ENCODE measurements at places on chromosomes 5 and 9. TPM values are rescaled to one million over a fixed set of nuclear protein-coding genes. Genes with fewer than 3 reads are reported as not detected.

The CTXN3 gene
- not detected for total RNA-seq

The LHX6 gene
- total RNA-seq, result 3.2 TPM

DNA sequence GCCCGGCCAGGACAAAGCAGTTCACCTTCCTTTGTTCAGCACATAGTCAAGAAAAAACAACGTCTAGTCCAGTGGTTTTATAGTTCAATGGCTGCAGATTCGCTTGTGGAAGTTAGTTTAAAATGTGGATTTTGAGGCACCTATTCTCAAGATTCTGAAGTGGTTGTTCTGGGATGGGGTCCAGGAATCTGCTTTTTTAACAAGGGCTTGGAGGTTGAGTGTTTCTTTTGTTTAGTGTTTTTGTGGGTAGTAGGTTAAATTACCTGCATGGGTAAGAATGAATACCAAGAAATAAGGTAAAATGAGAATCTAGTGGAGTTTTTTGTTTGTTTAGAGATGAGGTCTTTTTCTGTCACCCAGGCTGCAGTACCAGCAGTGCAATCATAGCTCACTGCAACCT, 28.4 kb upstream of the NADK2 start:
- no peak for DNase-seq

DNA sequence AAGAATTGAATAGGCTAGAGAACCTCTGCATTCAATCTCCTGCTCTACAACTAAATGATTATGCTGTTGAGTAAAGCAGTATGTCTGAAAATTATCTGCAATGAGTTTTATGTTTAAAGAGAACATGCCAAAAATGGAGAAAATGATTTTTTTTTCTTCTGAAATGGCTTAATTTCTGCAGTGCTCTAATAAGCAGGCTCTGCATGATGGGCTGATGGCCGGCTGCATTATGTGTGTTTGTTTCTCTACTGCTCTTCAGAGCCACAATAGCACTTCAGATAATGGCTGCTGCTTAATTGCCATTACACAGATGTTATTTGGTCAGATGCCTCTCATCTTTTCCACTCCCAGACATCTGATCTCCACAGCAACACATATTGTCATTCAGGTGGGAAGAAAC, 286.4 kb upstream of the DMAC1 start:
- peak; percentile 56 for DNase-seq

DNA sequence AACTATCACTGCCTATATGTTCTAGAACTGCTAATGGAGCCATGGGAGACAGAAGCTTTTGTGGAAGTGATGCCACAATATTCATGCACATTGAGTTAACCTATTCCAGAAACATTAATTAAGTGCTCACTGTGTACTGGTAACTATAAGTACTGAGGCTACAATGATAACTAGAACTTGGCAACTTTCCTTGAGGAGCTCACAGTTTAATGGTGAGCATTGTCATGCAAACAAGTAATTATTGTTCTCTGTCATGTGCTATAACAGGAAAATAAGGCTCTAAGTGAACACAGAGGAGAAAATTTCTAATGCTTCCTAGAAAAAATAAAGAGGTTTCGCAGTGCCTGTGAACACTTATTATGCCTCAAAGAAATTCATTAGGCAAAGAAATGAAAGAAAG, 142.2 kb downstream of the BAAT start:
- DNase-seq, result no peak

DNA sequence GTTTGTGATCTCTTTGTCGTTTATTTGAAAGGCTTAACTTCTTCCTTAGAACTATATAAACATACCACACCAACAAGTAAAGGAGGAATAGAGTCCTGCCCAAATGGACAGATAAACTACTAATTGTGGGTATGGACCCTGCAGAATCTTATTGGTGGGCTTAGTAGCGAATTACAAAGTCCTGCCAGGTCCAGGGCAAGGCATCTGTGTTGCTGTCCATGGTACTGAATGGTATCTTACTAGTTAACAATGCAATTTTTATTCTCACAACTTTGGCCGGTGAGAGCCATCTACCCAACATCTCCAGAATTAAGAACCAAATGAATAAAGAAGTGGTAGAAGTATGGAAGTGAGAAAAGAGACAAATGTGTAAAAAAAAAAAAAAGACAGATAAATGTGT, 1782.4 kb upstream of the WWC1 start:
- no peak for DNase-seq

DNA sequence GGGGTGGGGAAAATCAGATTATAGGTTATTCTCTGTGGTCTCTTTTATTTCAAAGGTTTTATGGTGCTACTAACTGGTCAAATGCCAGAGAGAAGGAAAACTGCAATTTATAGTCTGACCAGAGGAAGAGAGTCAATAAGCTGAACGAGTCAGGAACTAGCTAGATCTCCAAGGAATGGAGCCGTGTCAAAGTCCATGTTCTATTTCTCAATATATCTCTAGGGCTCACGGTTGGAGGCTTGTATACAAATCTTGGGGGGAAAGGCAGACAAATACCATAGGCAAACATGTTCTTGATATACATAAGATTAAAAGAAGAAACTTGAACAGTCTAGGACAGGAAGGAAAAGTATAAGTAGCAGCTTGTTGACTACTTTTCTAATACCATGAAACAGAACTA, 627.1 kb downstream of the PDE4D start:
- no peak for DNase-seq

The DBH gene
- total RNA-seq, result 0.48 TPM

GRCh38 chr5:15993919-15994318, 185.7 kb downstream of the MARCHF11 start:
- no peak for DNase-seq

The TAS2R1 gene
- not detected for total RNA-seq

GRCh38 chr5:155926031-155926430, 400.9 kb upstream of the SGCD start:
- no peak for DNase-seq

GRCh38 chr5:79171635-79172245, 60.1 kb downstream of the BHMT start:
- no peak for DNase-seq

The CDC20B gene
- 1.4 TPM for total RNA-seq

DNA sequence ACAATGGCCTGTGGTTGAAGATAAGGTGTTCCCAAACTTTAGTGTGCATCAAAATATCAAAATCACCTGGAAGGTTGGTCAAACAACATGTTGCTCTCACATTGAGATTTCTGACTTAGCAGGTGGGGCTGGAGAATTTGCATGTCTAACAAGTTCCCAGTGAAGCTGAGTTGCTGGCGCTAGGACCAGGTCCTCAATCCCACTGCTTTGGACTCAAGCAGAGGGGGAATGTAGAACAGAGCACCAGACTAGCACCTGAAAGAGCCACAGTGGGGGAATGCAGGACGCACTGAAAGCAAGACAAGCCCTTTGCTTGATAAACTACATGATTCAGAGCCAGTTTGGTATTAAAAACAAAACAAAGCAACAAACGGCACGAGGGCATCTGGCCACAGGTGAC, 458.1 kb downstream of the MTRR start:
- no peak for DNase-seq

DNA sequence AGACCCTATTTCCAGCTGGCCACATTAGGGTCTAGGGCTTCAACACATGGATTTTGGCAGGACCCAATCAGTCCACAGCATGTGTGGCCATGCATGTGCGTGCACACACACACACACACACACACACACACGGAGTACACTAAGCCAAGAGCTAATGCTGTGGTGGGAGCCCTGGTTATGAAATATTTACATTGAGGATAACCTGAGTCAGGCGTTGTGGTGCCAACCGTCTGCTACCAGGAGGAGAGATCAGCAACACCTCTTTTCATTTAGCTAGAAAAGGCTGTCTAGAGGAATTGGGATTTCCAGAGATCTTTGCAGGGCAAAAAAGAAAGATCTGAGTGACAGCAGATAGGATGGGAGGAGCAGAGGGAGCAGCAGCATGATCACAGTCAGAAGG, 141.5 kb downstream of the TRPM3 start:
- no peak for DNase-seq

DNA sequence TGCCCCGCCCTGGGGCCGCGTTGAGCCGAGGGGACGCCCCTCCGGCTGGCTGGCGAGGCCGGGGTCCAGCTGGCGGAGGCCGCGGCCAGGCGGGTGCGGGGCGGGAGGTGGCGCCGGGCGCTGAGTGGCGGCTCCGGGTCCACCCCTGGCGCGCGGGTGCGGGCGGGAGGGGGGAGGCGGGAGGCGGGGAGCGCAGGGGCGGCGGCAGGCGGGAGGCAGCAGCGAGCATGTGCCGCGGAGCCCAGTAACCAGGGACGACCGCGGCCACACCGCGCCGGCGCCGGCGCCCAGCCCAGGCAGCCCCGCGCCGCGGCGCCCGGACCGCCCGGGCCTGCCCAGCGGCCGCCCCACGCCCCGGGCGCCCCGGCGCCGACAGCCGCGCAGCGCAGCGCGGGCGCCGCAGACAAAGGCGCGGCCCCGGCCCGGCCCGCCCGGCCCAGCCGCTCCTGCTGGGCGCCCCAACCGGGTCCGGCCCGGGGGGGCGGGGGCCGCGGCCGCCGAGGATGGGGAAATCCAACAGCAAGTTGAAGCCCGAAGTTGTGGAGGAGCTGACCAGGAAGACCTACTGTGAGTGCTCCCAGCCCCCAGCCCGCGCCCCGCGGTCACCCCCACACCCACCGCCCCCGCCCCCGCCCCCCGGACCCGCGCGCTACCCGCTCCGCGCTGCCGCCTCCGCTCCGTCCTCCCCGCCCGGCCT, at the start of gene NCS1:
Gene NCS1, plus strand, starts transcription at position 244 of the 697 bp plus-strand sequence. Its CDS starts 260 bp downstream, at position 504.
- peak; percentile 92 for DNase-seq

The KCNT1 gene
- total RNA-seq, result 0.28 TPM

The CDKN2B-AS1 gene
- total RNA-seq, result 1.2 TPM

The PCDHGB6 gene
- 6.1 TPM for total RNA-seq

The OR13F1 gene
- total RNA-seq, result not detected

The F12 gene
- 1.4 TPM for total RNA-seq

DNA sequence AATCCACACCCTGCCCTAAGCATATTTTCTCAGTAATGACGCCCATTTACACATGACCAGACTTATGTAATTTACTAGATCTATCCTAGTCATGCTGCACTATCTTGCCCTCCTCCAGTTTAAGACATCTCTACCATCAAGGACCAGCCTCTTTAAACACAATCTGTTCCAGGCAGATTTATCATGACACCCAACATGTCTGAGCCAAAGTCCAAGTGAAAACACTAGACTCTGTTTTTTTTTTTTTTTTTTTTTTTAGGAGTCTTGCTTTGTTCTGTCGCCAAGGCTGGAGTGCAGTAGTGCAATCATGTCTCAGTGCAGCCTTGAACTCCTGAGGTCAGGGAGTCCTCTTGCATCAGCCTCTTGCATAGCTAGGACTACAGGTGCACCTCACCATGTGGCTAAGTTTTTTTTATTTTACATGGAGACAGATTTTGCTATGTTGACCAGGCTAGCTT, 354.6 kb downstream of the ARRDC3 start:
- no peak for DNase-seq

DNA sequence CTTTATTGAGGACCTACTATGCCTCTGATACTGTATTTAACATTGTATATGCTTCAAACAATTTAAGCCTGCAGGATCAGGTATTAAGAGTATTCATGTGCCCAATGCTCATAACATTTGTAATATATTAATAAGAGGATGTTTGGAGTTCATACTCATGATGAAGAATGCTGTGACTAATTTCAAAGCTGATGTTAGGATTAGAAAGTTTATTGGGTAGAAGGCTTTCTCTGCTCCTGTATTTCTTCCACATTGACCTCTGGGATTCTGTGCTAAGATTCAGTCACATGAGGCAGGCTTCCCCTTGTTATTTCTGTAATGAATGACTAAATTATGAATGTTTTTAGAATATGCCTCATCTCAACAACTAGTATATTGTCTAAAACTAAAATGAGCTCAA, 456.4 kb downstream of the NFIB start:
- DNase-seq, result no peak

The INSL4 gene
- not detected for total RNA-seq

The RASEF gene
- 23.6 TPM for total RNA-seq

The ACOT12 gene
- not detected for total RNA-seq

- DNase-seq, result no peak
Measured at GRCh38 chr9:132012704-132013357, 66.8 kb downstream of the MED27 start.

- DNase-seq, result no peak
Measured at GRCh38 chr9:90064971-90065370, 460.2 kb downstream of the GADD45G start.

The SLC2A6 gene
- 9.3 TPM for total RNA-seq

DNA sequence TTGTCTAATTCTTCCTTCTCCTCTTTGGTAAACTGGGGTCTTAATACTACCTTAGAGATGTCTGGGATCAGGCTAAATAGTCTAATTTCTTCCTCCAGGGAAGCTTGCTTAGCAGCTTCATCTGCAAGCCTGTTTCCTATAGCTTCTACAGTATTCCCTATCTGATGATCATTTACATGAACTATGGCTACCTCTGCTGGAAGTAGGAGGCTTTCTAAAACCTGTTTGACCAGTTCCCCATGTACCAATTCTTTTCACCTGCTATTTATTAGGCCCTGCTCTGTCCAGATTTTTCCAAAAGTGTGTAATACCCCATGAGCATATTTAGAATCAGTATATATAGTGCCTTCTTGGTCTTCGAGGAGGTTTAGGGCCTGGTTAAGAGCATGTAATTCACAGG, 619.8 kb downstream of the HINT1 start:
- DNase-seq, result no peak

GRCh38 chr5:132746954-132747615, at the start of gene CCNI2:
Gene CCNI2, plus strand, starts transcription at chr5:132747426. Its CDS starts 70 bp downstream, at chr5:132747496.
- peak; percentile 43 for DNase-seq

The NIM1K gene
- total RNA-seq, result 4.2 TPM

- DNase-seq, result peak; percentile 14
Measured at GRCh38 chr5:173339286-173339685, 11.1 kb upstream of the STC2 start.

The TMEM203 gene
- total RNA-seq, result 35.8 TPM

- DNase-seq, result no peak
Measured at GRCh38 chr9:119707228-119707845, 338.1 kb upstream of the BRINP1 start.

DNA sequence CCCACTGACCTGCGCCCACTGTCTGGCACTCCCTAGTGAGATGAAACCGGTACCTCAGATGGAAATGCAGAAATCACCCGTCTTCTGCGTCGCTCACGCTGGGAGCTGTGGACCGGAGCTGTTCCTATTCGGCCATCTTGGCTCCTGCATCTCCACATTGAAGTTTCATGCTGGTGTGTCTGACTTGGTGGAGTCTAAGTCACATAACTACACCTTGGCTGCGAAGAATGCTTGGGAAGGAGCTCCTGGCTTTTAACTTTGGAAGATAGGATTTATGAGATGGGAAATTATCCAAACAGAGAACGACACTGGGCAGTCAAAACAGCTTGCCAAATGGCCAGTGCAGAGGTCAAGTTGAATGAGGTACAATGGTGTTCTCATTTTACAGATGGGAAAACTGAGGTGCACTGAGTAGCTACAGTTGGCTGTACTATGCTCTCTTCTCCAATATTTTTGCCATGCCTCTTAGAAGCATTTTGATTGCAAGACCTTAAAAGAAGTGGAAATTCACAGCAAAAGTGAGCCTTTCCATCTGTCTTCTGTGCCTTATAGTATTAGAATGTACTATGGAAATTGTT, 36.7 kb downstream of the CCDC192 start:
- DNase-seq, result peak; percentile 31

The KIF4B gene
- total RNA-seq, result not detected

- no peak for DNase-seq
Measured at GRCh38 chr9:93287189-93287552, 103.2 kb downstream of the WNK2 start.

The NR2F1-AS1 gene
- 50.0 TPM for total RNA-seq

Data from lung (tissue), 17 donors.